Heart left ventricle (tissue), 16 donors: ENCODE measurements at places on chromosomes 3 and 15.

DNA sequence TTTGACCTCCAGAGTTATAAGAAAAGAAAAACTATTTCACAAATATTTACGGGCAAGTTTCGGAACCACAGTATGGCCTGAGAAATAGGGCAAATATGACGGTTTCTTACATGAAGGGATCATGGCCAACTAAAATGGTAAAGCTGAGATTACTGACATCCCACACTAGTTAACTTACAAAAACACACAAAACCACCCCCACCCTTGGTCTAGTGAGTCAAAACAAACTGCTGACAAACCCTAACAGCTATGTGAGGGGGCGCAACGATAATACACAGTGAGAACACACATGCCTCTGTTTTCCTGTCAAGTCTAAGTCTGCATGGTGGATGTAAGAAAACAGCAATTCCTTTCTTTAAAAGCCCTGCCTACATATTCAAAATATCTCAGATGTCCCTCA is 32.3 kb downstream of the CBLB start:
- DNase-seq: no peak

DNA sequence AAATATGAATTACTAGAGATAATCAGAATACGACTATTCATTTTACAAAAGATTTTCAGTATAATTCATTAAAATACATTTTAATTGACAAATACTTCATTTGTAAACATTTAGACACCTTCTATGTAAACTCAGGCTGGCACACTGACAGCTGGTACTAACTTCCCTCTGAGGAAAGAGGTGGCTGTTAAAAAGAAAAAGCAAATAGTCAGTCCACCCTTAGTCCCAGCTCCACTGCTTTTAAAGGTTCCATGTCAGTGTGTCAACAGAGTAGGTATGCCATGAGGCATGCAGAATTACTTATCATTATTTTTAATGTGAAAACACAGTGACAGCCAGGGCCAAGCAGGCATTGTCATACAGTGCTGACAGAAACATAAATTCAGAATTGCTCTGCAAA is 16.1 kb downstream of the TM6SF1 start:
- DNase-seq: no peak

DNA sequence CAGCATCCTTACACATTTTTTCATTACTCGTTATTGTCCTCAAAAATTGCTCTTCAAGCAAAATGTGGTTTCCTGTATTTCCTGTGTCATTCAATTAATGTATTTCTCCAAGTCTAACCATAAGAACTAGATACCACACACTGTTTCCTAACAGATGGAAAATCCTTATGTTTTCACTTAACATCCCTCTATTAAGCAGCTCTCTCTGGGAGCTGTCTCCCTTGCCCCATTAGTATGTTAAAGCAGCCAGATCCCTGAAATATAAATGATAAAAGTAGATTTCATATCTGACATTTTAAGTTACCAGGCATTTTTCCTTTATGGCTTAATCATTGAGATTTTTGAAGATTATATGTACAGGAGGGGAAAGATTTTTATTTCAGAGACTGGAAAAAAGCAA is 15.9 kb downstream of the PFN2 start:
- DNase-seq: no peak

- DNase-seq: peak; percentile 80
Observed at GRCh38 chr15:48644827-48645557, 517 bp downstream of the FBN1 start.

GRCh38 chr3:69200384-69201068 is 78.1 kb upstream of the LMOD3 start:
- DNase-seq: peak; percentile 39
